ENCODE measurements at places on chromosomes 4 and X. TPM values are rescaled to one million over a fixed set of nuclear protein-coding genes. Genes with fewer than 3 reads are reported as not detected.

PAGE4 gene
- total RNA-seq, result not detected

RAB40A gene
- total RNA-seq, result 0.14 TPM

CNKSR2 gene
- total RNA-seq, result 7.7 TPM

LRP2BP gene
- 0.68 TPM for total RNA-seq

FRMPD4 gene
- not detected for total RNA-seq

RPGR gene
- total RNA-seq, result 6.3 TPM

EXOC1L gene
- total RNA-seq, result not detected

HSFX3 gene
- not detected for total RNA-seq

BBS12 gene
- total RNA-seq, result 0.96 TPM

DMP1 gene
- not detected for total RNA-seq

ATP1B4 gene
- total RNA-seq, result not detected

MAGED4 gene
- total RNA-seq, result not detected

ZFYVE28 gene
- 2.7 TPM for total RNA-seq

PPEF1 gene
- total RNA-seq, result not detected

CLDN34 gene
- not detected for total RNA-seq

SYP gene
- 11.2 TPM for total RNA-seq

CRMP1 gene
- total RNA-seq, result not detected

CWH43 gene
- total RNA-seq, result not detected

OFD1 gene
- total RNA-seq, result 40.7 TPM

RP2 gene
- total RNA-seq, result 5.2 TPM

ARHGEF6 gene
- 59.5 TPM for total RNA-seq

LUZP4 gene
- not detected for total RNA-seq

CENPVL2 gene
- not detected for total RNA-seq

RAI2 gene
- total RNA-seq, result 0.29 TPM

UGT2B15 gene
- not detected for total RNA-seq

IGSF1 gene
- not detected for total RNA-seq

MAGEA9B gene
- total RNA-seq, result not detected

OPN1MW gene
- total RNA-seq, result not detected

PTTG2 gene
- total RNA-seq, result 0.59 TPM

BCLAF3 gene
- 2.8 TPM for total RNA-seq

CLCN5 gene
- 5.6 TPM for total RNA-seq

FAM149A gene
- 5.1 TPM for total RNA-seq

CCDC158 gene
- total RNA-seq, result not detected

MAOB gene
- not detected for total RNA-seq

FGF16 gene
- total RNA-seq, result not detected

CT47C1 gene
- total RNA-seq, result not detected

IKBKG gene
- total RNA-seq, result 35.0 TPM

DMD gene
- total RNA-seq, result 0.43 TPM

HPSE gene
- 13.1 TPM for total RNA-seq

SMIM43 gene
- total RNA-seq, result not detected

ADGRL3 gene
- not detected for total RNA-seq

NDST3 gene
- total RNA-seq, result not detected

ITGB1BP2 gene
- 5.8 TPM for total RNA-seq

LYAR gene
- 39.6 TPM for total RNA-seq

TAF7L gene
- total RNA-seq, result 0.11 TPM

EREG gene
- total RNA-seq, result 0.07 TPM

ADD1 gene
- total RNA-seq, result 216 TPM

HS6ST2 gene
- total RNA-seq, result 0.16 TPM

SPANXN3 gene
- total RNA-seq, result not detected

GATA1 gene
- total RNA-seq, result not detected

P2RY10 gene
- total RNA-seq, result 96.6 TPM

IBSP gene
- not detected for total RNA-seq

MAGEB3 gene
- total RNA-seq, result not detected

G3BP2 gene
- total RNA-seq, result 118 TPM

MAP7D2 gene
- 0.25 TPM for total RNA-seq

TMEM33 gene
- 38.7 TPM for total RNA-seq

PALLD gene
- 30.1 TPM for total RNA-seq
